ENCODE measurements at places on chromosomes 11 and 22. TPM values are rescaled to one million over a fixed set of nuclear protein-coding genes. Genes with fewer than 3 reads are reported as not detected.

KIRREL3 gene
- total RNA-seq, result 1.9 TPM

SLC6A5 gene
- not detected for total RNA-seq

DNA sequence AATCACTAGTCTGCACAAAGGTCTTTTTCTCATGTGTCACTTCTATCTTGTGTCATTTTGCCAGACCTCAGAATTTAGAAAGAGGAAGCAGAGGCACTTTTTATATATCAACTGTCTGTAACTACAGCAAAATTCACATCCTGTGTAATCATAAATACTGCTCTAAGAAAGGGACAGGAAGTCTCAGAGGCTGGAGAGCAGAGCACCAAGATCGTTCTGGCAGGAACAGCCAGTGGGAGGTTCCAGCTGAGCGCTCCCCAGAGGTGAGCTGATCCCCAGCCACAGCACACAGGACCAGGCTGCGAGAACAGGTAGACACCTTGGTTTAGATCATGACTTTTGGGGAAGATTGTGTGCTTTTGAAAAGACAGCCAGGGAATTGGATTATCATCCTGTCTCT lies at the start of gene MS4A7:
TSS of gene MS4A7 (plus strand) at position 179 of the 400 bp plus-strand sequence. CDS start 4,610 bp downstream, outside the sequence.
- H3K4me3 ChIP-seq, result no peak within 1 kb of the TSS
- DNase-seq, result no peak
- no peak within 1 kb of the TSS for H3K27ac ChIP-seq
- H3K4me1 ChIP-seq, result no peaks in the 10 kb centered on the region
- no peaks in the 10 kb centered on the region for H3K36me3 ChIP-seq

GRCh38 chr22:47160141-47160541 lies 397.7 kb downstream of the TBC1D22A start:
- no peak for DNase-seq
- H3K27me3 ChIP-seq, result no peaks in the 10 kb centered on the region
- H3K4me3 ChIP-seq, result no peak overlapping the region
- H3K27ac ChIP-seq, result no peak overlapping the region

LARGE1 gene
- total RNA-seq, result 17.6 TPM

TRPC6 gene
- 43.8 TPM for total RNA-seq

GRCh38 chr11:109109150-109109549 lies 312.8 kb upstream of the C11orf87 start:
- H3K4me1 ChIP-seq, result no peaks in the 10 kb centered on the region
- H3K27ac ChIP-seq, result no peak overlapping the region
- H3K36me3 ChIP-seq, result no peaks in the 10 kb centered on the region
- H3K27me3 ChIP-seq, result no peaks in the 10 kb centered on the region

GRCh38 chr22:26364066-26365015 lies 64.7 kb upstream of the ASPHD2 start:
- H3K4me3 ChIP-seq, result no peak overlapping the region
- peaks cover 20% of the 10 kb centered on the region for H3K27me3 ChIP-seq
- H3K4me1 ChIP-seq, result peaks cover 6% of the 10 kb centered on the region
- no peak for DNase-seq
